Bronchial epithelial cell (primary cell): ENCODE measurements at places on chromosomes 16 and 17.

GRCh38 chr16:2280981-2281542 is 13.1 kb upstream of the RNPS1 start:
- no peak for DNase-seq

DNA sequence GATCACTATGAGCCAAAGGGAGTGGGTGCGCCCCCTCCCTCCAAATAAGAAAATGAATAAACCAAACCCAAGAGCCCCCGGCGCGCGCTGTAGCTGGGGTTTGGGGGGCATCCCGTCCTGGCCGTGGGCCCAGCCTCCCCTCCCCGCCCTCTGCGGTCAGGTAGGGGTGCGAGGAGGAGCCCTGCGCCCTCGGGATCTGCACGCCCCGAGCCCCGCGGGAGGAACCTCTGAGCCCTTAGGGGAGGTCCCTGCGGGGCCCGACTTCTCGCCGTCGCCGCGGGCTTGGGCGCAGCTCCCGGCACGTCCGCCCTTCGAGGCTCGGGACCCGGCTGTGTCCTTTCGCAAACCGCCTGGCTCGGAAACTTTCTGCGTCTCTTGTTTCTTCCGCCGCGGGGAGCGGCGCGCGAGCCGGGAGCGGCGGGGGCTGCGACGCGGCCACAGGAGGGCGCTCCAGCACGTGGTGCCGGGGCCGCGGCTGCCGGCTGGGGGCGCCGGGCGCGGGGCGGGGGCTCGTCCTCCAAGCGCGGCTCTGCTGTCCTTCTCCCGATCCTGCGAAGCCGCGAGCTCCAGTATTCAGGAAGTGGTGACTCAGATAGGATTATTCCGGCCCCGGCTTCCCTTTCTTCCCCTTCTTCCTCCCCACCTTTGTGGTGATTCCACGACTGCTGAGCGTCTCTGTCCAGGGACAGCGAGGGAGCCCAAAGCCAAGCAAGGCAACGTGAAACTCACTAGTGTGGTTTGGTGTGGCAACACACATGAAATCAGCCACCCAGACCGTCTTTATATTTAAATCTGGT is 1.6 kb downstream of the PITPNC1 start:
- DNase-seq = peak; percentile 69

DNA sequence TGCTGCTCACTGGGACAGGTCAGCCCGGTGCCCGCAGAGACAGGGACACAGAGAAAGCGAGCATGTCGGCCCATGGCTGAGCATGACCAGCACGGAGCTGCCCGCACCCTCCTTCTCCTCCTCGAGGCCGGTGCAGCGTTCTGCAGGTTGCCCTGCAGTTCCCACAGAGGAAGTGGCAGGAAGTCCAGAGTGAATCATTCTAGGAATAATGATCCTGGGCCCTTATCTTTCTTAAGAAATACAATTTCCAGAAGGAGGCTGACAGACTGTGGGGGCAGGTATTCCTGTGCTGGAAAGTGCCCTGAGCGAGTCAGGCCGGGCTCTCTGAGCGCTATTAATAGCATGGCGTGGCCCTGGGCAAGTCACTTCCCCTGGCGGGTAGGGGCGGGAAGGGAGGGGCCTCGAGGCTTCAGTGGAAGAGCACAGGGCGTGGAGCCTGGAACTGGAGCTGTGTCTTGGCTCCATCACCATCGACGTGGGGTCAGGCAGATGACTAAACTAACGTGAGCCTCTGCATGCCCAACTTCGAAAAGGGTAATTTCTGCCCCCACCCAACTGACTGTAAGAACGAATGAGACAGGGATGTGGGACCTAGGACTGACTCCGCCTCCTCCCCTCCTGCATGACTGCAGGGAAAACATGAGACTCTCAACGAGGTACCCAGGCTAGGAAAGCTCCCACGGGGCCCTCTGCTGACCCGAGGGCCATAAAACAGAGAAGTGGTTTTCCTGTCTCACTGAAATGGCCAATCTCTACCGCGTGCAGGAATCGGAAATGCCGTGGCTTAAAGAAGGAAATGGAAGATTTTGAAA is 9.8 kb downstream of the TMEM204 start:
- DNase-seq = peak; percentile 82

GRCh38 chr16:11224096-11224893 is 31.7 kb downstream of the SOCS1 start:
- DNase-seq = no peak

DNA sequence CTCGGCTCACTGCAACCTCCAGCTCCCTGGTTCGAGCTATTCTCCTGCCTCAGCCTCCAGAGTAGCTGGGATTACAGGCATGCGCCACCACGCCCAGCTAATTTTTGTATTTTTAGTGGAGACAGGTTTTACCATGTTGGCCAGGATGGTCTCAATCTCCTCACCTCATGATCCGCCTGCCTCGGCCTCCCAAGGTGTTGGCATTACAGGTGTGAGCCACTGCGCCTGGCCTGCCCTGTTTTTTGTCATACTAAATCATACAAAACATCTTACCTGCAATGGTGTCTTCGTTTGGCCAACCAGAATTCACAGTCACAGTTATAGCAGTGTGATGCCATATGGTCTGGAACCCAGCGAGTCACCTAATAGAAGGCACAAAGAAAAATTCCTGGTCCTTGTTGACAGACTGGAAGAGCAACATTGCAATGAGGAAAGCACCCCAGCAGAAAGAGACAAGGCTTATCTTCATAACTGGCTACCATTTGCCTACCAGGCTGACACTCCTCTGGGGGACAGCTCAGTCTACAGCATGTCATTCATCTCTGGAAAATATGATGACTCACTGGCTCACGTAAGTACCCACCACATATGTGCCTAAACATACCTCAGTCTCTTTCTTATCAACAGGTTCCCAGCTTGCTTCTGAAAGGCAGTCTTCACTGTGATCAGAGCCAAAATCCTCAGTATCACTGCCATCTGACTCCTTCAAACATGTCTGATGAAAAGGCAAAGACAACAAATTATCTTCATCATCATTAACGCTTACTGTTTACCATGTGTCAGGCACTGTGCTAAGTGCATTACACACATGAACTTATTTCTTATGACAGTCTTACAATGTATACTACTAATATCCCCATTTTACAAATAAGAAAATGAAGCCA is 4.3 kb upstream of the HSF5 start:
- peak; percentile 75 for DNase-seq

- DNase-seq = no peak
Measured at GRCh38 chr16:89197033-89197632, 3.2 kb downstream of the SLC22A31 start.

- no peak for DNase-seq
Measured at GRCh38 chr16:10688726-10689125, 6.0 kb downstream of the TEKT5 start.

- DNase-seq = no peak
Measured at GRCh38 chr17:80943346-80944145, 48.1 kb upstream of the CHMP6 start.

DNA sequence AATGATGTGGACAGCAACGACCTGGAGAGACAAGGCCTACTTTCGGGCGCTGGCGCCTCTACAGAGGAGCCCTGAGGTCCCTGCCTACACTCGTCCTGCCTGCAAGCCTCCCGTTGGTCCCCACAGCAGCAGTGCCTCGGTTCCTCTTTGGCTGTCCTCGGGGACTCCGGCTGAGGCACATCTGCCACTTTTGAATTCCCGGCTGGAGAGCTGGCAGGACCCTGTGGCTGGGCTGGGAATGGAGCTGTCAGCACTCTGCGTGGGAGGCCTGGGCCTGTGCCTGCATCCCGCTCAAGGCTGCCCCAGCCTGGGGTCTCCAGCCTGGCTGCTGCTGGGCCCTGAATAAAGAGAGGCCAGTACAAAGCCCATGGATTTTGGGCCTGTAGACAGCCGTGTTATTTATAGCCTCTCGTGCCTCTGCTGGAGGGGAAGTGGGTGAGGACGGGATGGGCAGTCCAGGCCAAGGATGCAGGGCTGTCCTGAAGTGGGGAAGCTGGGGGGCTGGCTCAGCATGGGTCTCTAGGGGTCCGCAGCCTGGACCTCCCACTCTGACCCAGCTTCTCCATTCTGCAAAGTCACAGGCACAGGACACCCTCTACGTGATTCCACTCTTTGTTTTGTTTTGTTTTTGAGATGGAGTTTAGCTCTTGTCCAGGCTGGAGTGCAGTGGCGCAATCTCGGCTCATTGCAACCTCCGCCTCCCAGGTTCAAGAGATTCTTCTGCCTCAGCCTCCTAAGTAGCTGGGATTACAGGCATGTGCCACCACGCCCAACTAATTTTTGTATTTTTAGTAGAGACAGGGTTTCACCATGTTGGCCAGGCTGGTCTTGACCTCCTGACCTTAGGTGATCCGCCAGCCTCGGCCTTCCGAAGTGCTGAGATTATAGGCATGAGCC is 10.6 kb upstream of the SPNS2 start:
- DNase-seq = no peak

DNA sequence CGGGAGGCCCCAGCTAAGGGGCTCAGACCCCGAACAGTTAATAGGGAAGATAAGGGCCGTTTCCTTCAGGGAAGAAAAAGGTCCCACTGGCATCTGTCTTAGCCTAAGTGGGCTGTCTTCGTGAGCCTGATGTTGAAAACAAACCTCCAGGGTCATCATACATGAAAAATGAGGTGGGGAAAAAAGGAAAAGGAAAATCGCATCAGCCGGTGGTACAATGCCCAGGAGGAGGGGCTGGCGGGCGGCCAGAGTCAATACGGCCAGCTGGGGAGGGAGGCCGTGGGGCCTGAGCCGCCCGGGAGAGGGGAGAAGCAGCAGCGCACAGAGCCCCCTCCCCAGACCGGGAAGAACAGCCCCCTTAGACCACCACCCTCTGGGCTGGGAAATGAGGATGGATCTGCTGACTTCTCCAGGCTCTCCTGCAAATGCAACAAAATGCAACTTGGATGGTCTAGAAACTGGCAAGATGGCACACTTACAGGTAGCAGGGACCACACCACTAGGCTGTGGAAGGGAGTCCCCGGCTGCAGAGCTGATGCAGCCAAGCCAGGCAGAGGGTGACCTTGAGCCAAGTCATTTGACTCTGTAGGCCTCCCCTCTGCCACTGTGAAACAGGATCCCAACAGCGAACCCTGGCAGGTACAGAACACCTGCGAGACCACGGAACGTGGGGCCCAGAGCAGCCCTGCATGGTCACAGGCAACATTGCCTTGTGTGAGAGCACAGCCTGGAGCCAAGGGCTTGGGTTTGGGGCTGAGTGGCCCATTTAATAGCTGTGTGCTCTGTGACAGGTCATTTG is 448.5 kb downstream of the SOX9 start:
- no peak for DNase-seq

DNA sequence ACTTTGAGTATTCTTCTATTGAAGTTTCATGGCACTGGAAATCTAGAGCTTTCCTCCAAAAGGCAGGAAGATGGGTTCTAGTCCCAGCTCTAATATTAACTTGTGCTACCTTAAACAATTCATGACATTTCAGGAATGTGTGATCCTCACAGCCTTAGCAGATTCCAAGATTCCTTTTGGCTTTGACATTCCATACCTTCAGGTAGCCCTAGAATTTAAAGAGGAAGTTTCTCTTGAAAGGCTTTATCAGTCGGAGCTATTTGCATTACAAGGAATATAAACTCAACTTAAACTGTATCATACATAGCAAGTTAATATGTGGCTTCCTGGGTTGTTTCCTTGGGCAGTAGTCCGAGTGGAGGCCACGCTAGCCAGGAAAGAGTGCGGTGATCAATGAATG is 330.0 kb downstream of the SHISA9 start:
- no peak for DNase-seq

- peak; percentile 23 for DNase-seq
Measured at GRCh38 chr16:84484579-84485254, 19.7 kb downstream of the MEAK7 start.

DNA sequence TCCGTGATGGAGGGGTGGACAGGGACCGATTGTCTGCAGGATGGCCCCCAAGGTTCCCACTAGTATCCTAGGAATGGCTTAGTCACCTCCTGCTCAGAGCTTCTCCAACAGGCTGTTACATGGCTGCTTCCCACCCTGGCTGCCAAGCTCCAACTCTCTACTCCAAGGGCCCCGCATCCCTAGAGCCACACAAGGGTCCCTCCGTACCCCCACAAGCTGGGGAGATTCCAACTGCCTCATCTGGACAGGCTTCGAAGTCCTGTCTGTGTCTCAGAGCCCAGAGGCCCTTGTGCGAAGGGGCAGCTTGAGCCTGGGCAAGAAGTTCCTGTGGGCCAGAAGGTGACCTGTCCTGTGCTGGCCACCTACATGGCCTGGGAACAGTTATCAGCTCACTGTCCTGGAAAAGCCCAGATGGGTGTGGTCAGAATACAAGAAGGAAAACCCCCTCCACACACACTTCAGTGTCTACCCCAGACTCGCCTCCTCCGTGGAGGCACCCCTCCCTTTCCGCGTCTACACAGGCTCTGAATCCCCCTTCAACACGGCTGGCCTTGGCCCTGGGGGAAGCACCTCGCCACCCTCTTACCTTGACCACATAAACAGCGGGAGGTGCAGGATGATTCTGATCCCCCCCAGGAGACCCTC is 586 bp downstream of the MEAK7 start:
- peak; percentile 50 for DNase-seq

GRCh38 chr16:24789881-24790280 is 55.9 kb upstream of the SLC5A11 start:
- peak; percentile 48 for DNase-seq

DNA sequence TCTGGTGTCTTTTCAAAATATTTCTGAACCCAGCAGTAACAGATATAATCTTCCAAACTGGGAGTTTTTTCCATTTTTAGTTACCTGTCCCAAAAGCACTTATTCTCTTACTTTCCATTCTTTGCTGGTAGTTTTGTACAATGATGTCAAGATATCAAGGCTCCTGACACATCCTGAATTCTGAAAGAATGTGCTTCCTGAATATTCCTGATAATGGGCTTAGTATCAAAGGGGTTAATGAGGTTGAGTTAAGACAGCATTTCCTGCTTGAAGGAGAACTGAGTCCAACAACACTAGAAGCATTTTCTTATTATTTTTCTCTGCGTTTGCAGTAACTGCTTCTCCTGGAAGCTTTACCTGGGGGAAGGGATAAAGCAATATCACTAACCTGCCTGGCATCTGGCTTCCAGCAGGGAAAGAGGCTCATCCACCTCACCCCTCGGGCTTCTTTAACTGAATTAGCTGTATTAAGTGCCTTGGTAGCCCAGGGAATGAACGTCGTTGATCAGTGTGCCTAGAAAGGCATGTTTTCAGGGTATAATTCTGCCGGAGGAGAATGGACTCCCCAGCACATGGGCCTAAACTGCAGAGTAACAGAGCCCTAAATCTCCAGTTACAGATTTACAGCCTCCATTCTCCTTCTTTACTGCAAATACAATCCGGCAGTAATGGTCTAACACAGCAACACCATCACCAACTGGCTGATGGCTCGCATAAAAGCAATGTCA is 134.4 kb downstream of the SNX11 start:
- DNase-seq = no peak
